Gastroesophageal sphincter (tissue), 4 donors: ENCODE measurements at places on chromosomes 2 and 18.

GRCh38 chr2:238692562-238692961, 155.3 kb upstream of the TWIST2 start:
- no peak overlapping the region for H3K4me3 ChIP-seq
- no peak overlapping the region for H3K27ac ChIP-seq
- no peaks in the 10 kb centered on the region for H3K36me3 ChIP-seq
- no peaks in the 10 kb centered on the region for H3K27me3 ChIP-seq
- peaks cover 9% of the 10 kb centered on the region for H3K4me1 ChIP-seq

DNA sequence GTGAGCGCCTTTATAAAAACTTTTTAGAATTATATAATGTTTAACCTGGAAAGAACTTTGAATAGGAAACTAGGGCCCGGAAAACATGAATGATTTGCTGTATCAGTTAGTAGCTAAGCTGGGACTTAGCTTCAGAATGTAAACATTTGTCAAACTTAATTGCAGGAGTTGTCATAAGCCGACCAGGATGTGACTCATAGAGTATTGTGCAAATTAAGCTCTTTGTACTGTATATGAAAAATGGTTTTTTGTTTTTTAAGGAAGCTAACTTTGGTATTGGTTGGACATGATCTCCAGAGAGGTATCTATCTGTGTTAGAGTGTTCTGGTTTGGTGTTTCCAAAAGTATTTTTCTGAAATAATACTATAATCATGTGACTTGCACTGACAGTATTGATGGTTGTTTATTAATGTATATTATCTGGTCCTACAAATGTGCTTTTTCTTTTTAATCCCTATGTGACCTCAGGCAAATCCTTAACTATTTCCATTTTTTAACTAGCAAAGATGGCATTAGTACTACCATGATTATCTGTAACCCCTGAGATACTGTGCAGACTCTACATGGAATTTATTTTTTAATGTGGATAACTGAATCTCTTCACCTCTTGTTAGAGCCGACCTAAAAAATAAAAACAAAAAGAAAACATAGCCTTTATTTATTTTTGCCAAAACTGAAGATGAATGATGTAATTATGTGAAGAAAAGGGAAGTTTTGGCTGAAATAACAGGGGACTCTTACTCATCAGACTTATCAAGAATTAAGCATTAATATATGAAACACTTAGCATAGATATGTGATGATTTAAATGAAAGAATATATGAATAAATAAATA, 11.7 kb downstream of the YIPF4 start:
- H3K27me3 ChIP-seq: no peaks in the 10 kb centered on the region
- no peak overlapping the region for H3K27ac ChIP-seq
- ATAC-seq: no peak
- no peaks in the 10 kb centered on the region for H3K4me1 ChIP-seq
- H3K36me3 ChIP-seq: peaks cover 43% of the 10 kb centered on the region

DNA sequence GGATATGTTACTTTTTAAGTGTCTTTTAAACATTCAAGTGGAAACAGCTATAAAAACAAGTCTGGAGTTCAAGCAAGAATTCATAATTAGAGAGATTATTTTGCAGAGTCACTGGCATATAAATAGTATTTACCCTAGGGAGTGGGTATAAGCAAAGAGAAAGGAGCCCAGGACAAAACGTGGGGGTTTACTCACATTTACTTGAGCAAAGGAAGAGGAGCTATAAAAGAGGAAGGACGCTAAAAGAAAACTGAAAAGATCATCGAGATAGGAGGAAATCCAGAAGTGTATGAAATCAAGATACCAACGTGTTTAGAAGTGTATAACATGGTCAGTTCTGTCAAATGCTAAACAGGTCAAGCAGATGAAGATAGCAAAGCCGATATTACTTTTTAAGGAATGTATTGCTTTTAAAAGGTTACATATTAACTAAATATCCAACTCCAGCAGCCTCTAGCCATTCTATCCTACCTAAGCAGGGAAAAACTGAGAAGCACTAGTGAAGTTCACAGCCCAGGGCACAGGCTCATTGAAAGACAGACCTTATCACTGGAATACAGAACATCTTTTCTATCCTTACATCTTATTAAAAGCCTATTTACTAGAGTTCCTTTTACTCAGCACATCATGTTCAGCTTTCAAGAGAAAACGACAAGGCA, 8.6 kb downstream of the KANSL1L start:
- H3K27ac ChIP-seq: no peak overlapping the region
- H3K4me1 ChIP-seq: peaks cover 12% of the 10 kb centered on the region
- H3K36me3 ChIP-seq: no peaks in the 10 kb centered on the region
- ATAC-seq: no peak
- no peaks in the 10 kb centered on the region for H3K27me3 ChIP-seq
- no peak overlapping the region for H3K4me3 ChIP-seq

- no peak overlapping the region for H3K27ac ChIP-seq
- peaks cover 57% of the 10 kb centered on the region for H3K27me3 ChIP-seq
- no peak overlapping the region for H3K4me3 ChIP-seq
- peaks cover 14% of the 10 kb centered on the region for H3K4me1 ChIP-seq
- no peak for ATAC-seq
These were observed 3.0 kb upstream of the MARCHF4 start for GRCh38 chr2:216375286-216375685.

DNA sequence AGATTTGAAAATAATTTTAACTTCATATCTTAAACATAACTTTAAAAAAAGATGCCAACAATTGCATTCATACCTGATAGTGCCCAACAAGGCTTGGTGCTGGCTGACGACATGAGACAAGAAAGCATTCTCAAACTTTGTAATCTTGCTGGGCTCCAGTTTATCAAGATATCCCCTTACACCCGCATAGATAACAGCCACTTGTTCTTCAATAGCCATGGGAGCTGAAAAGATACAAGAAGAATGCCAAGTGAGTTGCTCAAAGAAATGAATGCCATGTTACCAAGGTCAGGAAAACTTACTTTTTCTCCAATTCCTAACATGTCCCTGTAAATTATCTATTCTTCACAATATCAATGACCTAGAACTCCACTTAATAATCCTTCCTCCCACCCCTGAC, 12.4 kb upstream of the PSTPIP2 start:
- no peaks in the 10 kb centered on the region for H3K27me3 ChIP-seq
- H3K27ac ChIP-seq: no peak overlapping the region
- no peak for ATAC-seq

DNA sequence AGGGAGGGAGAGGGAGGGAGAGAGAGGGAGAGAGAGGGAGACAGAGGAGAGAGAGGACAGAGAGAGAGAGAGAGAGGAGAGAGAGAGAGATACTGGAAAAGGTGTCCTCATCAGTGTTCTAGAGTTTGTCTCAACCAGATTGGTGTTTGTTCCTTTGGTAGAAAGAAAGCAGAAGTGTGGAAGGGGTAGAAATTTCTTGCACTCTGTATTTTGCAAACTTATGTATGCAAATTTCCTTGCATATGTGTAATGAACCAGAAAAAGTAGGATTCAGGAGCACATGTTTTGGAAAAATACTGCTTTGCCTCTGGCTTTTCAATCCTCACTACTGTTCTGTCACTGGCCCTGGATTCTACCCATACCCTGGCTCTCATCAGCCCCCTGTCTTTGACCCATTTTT, 1.1 kb upstream of the SP140 start:
- H3K27me3 ChIP-seq: no peaks in the 10 kb centered on the region
- no peaks in the 10 kb centered on the region for H3K36me3 ChIP-seq
- H3K4me3 ChIP-seq: no peak overlapping the region

GRCh38 chr2:16277117-16277516, 336.8 kb downstream of the MYCN start:
- no peaks in the 10 kb centered on the region for H3K4me1 ChIP-seq
- H3K4me3 ChIP-seq: no peak overlapping the region
- no peak overlapping the region for H3K27ac ChIP-seq
- ATAC-seq: no peak
- no peaks in the 10 kb centered on the region for H3K27me3 ChIP-seq

- H3K27me3 ChIP-seq: no peaks in the 10 kb centered on the region
- no peak for ATAC-seq
- H3K4me3 ChIP-seq: no peak overlapping the region
- H3K27ac ChIP-seq: no peak overlapping the region
- no peaks in the 10 kb centered on the region for H3K4me1 ChIP-seq
- H3K36me3 ChIP-seq: no peaks in the 10 kb centered on the region
These were observed 123.2 kb downstream of the EPHA4 start for GRCh38 chr2:221448844-221449390.

- no peaks in the 10 kb centered on the region for H3K4me1 ChIP-seq
- no peak overlapping the region for H3K27ac ChIP-seq
- peaks cover 14% of the 10 kb centered on the region for H3K27me3 ChIP-seq
- ATAC-seq: no peak
- no peak overlapping the region for H3K4me3 ChIP-seq
These were observed 143.0 kb downstream of the TSN start for GRCh38 chr2:121898483-121898882.

- H3K4me3 ChIP-seq: no peak overlapping the region
- peaks cover 48% of the 10 kb centered on the region for H3K27me3 ChIP-seq
- H3K36me3 ChIP-seq: no peaks in the 10 kb centered on the region
- no peak overlapping the region for H3K27ac ChIP-seq
- H3K4me1 ChIP-seq: no peaks in the 10 kb centered on the region
- no peak for ATAC-seq
These were observed 60.4 kb downstream of the CIB4 start for GRCh38 chr2:26580751-26581150.

DNA sequence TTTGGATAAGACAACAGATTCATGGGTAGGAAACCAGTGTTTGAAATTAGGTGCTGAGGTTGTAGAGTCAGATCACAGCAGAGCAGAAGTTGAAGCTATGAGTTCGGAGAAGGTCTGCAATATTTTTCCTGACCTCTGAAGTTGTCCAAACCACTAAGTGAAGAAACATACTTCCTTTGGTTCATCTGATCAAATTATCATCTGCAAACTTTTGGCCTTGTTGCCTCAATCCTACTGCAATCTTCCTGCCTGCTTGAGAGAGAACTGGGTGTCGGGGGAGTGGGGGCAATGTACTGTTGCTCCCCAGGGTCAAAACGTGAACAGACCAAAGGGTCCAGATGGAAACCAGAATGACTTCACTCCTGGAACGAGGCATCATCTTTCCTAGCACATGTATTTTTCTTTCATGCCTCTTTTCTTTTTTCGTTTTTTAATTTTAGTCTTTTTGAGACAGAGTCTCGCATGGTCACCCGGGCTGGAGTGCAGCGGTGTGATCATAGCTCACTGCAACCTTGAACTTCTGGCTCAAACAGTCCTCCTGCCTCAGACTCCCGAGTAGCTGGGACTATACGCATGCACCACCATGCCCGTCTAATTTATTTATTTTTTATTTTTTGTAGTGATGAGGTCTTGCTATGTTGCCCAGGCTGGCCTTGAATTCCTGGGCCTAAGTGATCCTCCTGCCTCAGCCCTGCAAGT, 42.7 kb downstream of the RAB31 start:
- no peak for ATAC-seq
- no peaks in the 10 kb centered on the region for H3K27me3 ChIP-seq
- no peak overlapping the region for H3K27ac ChIP-seq
